ENCODE measurements at places on chromosomes 1 and 21. TPM values are rescaled to one million over a fixed set of nuclear protein-coding genes. Genes with fewer than 3 reads are reported as not detected.

Gene HPCA
- not detected for total RNA-seq

Gene CBR3
- 3.0 TPM for total RNA-seq

Gene GUCA2B
- not detected for total RNA-seq

Gene TNFRSF9
- 0.13 TPM for total RNA-seq

Gene NBPF9
- total RNA-seq = 10.3 TPM

Gene FMO3
- under 0.01 TPM for total RNA-seq

Measured in dermis microvascular lymphatic vessel endothelial cell (primary cell).